Pons (tissue), 1 donor: ENCODE measurements at places on chromosomes 1 and 21.

- no peak for DNase-seq
These were observed 6.2 kb downstream of the MEF2D start for GRCh38 chr1:156494309-156494895.

DNA sequence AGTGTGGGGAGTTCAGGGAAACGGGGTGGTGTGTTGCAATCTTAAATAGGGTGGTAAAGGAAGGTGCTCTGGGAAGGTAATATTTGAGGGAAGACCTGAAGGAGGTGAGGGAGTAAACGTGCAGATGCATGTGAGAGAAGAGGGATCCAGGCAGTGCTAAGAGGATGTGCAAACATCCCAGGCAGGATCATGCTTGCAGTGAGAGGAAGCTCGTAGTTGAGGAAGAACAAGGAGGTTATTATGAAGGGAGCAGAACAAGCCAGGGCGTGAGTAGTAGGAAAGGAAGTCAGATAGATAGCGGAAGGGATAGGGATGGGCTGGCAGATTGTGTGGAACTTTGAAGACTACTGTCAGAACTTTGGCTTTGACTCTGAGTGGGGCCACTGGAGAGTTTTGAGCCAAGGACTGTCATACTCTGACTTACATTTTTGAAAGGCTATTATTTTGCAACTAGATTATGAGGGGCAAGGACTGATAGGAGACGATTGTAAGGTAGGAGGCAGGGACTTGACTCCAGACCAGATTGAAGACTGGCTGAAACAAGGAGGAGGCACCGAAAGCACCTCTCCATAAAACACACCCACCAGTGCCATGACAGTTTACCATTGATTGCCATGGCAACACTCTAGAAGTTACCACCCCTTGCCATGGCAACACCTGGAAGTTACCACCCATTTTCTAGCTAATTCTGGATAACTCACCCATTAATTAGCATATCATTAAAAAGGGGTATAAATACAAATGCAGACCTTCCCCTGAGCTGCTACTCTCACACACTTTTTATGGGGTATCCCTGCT lies 67.0 kb downstream of the XCL2 start:
- no peak for DNase-seq

GRCh38 chr1:43247256-43247921 lies 22.4 kb upstream of the TMEM125 start:
- DNase-seq: no peak

GRCh38 chr1:103416681-103417286 lies 108.7 kb upstream of the RNPC3 start:
- no peak for DNase-seq

GRCh38 chr1:150066838-150067183 lies 765 bp upstream of the VPS45 start:
- no peak for DNase-seq

- no peak for DNase-seq
These were observed 330.9 kb downstream of the S1PR1 start for GRCh38 chr1:101567582-101568189.

DNA sequence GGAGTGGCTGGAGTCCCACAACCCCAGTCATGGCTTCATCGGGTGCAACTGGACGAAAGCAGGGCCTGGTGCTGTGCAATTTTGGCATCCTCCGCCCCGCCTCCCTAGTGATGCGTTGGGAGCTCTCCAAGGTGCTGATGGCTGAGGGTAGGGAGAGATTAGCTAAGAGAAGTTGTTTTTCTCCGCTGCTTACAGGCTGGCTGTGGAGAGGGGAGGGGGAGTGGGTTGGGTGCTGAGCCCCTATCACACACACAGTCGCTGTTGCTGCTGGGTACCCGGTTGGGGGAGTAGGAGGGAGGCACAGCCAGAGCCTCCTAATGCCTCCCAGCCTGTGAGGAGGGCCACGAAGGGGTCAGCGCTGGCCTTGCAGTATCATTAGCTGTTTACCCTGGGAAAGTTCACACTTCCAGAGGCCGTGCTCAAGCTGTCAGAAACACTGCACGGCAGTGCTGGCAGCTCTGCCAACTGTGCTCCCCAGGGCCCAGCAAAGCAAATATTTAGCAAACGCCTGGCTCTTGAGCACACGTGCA lies 110.0 kb downstream of the GRIK3 start:
- DNase-seq: peak; percentile 20

DNA sequence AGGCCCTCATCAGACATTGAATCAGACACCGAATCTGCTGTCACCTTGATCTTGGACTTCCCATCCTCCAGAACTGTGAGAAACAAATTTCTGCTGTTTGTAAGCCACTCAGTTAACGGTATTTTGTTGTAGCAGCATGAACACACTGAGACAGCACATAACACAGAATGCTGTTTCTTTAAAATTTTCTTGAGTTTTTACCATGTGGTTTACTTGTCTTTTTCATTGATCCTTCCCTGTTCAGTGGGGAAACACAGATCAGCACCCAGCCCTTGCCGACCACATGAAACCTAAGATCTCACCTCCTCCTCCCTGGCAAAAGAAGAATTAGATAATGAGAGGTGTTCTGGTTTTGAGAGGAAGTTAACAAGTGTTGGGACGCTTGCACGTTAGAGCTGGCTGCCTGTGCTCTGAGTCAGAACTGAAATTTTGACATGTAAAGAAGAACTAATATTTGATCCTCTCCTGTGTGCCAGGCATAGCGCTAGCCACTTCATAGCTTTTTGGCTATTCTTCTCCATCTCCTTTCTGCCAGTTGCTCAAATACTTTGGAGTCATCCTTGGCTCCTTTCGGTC lies 179.6 kb downstream of the DHRS3 start:
- no peak for DNase-seq

DNA sequence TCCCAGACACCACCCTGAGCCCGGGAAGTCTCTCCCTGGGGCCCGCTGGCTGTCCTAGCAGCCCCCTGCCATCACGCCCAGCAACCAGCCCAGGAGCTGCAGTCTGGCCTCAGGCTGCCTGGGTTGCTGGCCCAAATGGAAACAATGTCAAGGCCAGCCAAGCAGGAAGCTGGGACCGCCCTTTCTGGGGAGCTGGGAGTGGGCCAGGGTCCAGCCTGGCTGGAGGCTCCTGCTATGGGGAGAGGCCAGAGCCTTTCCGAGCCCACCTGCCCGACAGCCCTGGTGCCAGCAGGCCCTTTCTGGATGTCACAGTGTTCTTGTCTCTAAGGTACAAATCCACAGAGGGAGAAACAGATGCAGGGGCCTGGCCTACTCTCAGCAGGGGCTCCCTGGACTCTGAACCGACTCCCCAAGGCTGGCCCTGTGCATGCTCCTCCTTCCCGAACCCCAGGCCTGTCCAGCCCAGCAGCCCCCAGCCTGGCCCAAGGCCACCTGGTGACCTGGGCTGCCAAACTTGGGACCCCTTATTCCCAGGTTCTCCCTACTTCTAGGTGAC lies 1.2 kb upstream of the MMEL1 start:
- DNase-seq: no peak

DNA sequence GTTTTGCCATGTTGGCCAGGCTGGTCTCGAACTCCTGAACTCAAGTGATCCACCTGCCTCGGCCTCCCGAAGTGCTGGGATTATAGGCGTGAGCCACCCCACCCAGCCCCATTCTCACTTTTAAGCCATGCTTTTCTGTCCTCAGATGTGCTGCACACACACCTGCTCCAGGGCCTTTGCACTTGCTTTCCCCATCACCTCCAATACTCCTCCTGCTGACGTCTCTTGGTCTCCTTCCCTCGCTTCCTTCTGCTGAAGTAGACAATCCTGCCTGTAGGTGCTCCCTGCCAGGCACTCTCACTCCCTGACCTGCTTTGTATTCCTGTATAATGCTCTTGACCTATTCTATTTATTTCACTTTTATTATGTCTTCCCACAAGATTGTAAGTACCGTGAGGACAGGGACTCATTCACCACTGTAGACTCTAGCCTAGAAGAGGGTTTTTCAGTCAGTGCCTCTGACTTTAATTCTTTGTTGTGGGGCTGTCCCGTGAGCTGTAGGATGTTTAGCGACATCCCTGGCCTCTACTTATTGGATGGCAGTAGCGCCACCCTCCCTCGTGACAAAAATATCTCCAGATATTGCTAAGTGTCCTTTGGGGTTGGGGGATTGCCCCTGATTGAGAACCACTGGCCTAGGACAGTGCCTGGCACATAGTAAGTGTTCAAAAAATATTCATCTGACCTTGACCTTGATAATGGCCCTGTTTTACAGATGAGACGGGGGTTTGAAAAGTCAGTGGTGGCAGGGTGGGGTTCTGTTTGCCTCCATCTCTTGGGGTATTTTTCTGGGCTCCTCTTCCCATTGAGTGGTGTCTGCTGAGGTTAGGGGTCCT lies 4.6 kb downstream of the TNFRSF1B start:
- DNase-seq: no peak

DNA sequence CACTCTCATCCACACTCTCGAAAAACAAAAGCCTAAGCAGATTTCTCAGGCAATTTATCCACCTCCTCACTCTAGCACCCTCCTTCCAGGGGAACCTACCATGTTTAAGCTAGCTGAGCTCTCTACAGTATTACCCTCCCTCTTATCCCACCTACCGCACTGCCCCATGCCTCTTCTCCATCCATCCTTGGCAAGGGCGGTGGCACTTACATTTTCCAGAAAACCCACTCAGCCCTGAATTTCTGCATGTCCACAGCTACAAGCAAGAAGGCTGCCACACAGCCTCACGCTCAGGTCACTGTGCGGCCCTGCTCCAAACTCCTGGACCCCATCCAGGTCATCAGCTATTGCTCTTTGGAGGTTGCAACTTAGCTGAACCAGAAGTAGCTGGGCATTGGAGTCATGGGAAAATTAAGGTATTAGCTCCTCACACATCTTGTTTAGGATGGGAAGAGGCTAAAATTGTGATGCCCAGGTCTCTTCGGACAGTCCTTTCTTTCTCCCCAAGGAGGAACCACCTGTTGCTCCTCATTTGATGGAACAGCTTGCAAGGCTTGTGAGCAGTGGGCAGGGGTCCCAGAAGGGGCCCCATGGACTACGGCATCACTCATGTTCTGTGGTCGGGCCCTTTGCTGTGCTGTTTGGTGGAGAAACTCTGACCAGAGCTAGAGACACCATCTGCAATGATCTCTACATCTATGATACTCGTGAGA lies 1.1 kb downstream of the KLHDC9 start:
- DNase-seq: no peak

GRCh38 chr1:199403531-199404116 lies 623.9 kb upstream of the NR5A2 start:
- DNase-seq: peak; percentile 25

DNA sequence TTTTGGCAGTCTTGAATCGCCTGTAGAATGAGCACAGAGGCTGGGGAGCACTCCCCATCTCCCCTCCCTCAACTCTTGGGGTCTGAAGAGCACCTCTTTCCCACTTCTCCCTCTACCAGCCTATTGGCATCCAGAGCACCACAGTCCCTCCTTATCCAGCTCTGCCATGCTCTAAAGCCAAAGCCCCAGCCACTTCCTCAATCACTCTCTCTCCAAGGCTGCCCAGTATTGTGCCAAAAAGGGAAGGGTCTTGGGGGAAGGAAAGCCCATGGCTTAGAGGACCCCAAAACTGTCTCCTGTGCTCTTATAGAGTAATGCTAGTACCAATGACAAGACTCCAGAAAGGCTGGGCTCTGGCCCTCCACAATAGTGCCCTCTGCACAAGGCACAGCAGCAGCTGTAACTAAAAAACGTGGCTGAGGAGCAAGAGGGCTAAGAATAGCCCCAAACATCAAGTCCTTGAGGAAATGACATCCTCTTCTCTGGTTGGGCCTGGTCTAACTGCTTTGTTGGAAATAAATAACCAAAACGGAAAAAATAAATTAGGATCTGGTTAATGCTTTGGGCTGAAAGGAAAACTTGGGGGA lies 28.4 kb downstream of the SLC27A3 start:
- no peak for DNase-seq

DNA sequence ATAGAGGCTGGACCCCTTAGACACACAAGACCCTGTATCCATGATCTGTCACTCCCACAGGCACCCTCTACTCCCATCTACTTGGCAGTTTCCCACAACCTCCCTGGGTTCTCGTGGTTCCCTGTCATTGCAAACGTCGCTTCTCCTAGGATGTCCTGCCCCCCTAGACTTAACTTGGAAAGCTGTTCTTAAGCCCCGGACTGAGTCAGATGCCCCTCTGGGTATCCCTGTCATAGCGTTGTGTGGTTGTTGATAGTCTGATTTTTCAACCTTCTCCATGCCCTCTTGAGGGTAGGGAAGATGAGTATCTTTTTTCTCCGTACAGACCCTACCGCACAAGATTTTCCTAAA lies 11.8 kb downstream of the RCC1 start:
- no peak for DNase-seq

DNA sequence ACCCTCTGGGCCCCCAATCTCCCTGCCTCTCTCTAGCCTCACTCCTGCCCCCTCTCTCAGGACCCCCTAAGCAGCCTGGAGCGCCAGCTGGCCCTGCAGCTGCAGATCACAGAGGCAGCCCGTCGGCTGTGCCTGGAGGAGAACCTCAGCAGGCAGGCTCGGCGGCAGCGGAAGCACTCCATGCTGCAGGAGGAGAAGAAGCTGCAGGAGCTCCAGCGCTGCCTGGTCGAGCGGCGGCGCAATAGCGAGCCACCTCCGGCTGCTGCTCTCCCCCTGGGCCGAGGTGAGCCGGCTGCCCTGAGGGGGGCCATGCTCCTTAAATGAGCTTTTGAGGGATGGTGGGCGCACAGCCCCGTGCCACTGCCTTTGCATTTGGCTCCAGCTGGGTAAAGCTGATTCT lies 6.2 kb downstream of the INAVA start:
- no peak for DNase-seq

DNA sequence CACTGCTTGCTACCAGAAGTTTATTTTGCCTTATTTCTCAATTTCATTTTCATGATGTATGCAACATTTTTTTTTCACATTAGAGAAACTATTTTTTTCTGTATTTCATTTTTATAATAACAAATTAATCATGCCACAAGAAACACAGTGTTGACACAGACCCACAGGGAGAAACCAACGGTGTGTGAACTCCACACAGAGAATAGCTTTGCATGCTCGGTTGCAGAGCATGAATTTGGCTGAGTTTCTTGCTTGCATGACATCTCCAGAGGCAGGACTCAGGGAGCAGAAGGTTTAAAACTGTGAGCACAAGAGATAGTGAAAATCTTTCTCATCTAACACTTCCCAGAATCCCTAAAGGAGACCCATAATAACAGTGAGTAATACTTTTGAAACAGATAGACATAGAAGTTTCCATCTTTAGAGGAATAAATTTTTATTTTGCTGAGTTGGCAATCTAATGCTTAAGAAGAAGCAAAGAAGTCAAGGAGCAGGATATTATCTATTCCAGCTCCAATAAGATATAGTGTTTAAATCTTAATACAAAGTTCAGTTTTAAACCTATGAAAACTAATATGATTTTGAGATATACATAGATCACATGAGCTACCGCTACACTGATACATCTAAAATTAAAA lies 890.9 kb downstream of the MRPL39 start:
- DNase-seq: no peak
